ENCODE measurements at places on chromosomes 1 and 21. TPM values are rescaled to one million over a fixed set of nuclear protein-coding genes. Genes with fewer than 3 reads are reported as not detected.

Gene LCA5L
- not detected for total RNA-seq

Gene TP73
- total RNA-seq: 1.3 TPM

Gene CR2
- 0.26 TPM for total RNA-seq

Gene TSSK3
- total RNA-seq: 1.2 TPM

DNA sequence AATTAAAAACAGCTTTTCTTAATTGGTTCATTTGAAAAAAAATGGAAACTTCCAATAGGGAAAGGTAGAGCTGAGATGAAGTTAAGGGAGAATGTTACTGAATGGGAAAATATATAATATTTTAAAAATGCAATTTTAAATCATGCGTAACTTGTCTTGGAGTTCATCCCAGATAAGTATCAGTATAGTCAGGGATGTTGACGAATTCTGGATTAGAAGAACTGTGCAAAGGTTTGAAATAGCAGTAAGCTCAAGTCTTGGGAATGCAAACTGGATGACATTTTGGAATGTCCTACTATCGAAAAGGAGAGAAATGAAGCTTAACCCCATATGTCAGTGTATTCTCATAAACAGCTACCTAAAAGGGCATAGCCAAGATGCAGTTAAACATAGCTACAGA lies 4.0 kb upstream of the ST6GALNAC3 start:
- no peak overlapping the region for H3K4me3 ChIP-seq
- H3K4me1 ChIP-seq: peaks cover 9% of the 10 kb centered on the region
- no peaks in the 10 kb centered on the region for H3K36me3 ChIP-seq
- H3K27me3 ChIP-seq: peaks cover 8% of the 10 kb centered on the region
- H3K27ac ChIP-seq: no peak overlapping the region

DNA sequence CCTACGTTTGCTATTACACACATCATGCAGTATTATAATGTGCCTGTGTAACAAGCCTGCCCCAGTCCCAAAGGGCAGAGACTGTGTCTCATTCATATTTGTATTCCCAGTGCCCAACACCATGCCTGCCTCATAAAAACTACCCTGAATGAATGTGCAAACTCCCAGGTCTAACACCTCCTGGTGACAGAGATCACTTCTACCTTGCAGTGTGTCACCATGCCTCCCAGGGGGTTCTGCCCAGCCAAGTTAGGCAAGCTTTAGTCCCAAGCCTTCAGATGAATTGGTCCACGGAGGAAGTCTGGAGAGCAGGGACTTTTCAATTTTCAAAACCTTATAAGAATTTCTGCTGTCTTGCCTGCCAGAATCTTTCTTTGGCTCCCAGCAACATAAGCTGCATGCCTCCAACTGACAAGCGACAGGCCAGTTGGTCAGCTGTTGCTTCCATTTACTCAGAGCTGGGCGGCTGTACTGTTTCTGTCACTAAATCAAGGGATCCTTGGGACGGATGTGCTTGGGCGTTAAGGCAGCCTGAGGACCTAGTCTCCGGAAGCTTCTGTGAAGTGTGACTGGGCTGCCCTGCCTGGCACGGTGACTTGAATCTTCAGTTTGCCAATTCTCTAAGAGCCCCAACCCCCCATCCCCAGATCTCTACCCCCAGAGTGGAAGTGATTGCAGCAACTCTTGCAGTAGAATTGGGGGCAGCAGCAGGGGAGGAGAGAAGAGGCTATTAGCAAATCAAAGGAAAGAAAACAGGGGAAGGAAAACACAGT lies 1.2 kb downstream of the RXRG start:
- H3K27me3 ChIP-seq: peaks cover 26% of the 10 kb centered on the region
- no peak for DNase-seq
- H3K36me3 ChIP-seq: no peaks in the 10 kb centered on the region
- no peak overlapping the region for H3K4me3 ChIP-seq

DNA sequence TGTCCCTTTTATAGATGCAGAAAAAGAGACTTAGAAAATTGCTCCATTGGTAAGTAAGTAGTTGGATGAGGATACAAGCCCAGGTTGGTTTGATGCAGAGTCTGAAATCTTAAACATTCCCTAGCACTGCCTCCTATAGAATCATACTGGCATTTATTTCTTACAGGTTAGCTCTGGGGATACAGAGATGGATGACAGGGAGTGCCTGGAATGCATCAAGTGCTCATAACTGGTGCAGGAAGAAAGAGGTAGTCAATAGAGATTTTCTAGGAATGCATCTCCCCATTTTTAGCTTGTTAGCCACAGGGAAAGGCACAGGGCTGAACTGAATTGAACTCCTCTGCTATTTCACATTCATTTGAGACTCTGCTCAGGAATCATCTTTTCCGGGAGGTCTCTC lies 269.0 kb upstream of the USP24 start:
- H3K4me3 ChIP-seq: no peak overlapping the region
- no peaks in the 10 kb centered on the region for H3K36me3 ChIP-seq
- peaks cover 22% of the 10 kb centered on the region for H3K27me3 ChIP-seq
- no peaks in the 10 kb centered on the region for H3K4me1 ChIP-seq
- H3K27ac ChIP-seq: no peak overlapping the region

- no peaks in the 10 kb centered on the region for H3K4me1 ChIP-seq
- no peak for DNase-seq
- peaks cover 2% of the 10 kb centered on the region for H3K36me3 ChIP-seq
- H3K4me3 ChIP-seq: no peak overlapping the region
- H3K27ac ChIP-seq: no peak overlapping the region
These were observed 191.6 kb upstream of the ZC3H12A start for GRCh38 chr1:37282764-37283163.

DNA sequence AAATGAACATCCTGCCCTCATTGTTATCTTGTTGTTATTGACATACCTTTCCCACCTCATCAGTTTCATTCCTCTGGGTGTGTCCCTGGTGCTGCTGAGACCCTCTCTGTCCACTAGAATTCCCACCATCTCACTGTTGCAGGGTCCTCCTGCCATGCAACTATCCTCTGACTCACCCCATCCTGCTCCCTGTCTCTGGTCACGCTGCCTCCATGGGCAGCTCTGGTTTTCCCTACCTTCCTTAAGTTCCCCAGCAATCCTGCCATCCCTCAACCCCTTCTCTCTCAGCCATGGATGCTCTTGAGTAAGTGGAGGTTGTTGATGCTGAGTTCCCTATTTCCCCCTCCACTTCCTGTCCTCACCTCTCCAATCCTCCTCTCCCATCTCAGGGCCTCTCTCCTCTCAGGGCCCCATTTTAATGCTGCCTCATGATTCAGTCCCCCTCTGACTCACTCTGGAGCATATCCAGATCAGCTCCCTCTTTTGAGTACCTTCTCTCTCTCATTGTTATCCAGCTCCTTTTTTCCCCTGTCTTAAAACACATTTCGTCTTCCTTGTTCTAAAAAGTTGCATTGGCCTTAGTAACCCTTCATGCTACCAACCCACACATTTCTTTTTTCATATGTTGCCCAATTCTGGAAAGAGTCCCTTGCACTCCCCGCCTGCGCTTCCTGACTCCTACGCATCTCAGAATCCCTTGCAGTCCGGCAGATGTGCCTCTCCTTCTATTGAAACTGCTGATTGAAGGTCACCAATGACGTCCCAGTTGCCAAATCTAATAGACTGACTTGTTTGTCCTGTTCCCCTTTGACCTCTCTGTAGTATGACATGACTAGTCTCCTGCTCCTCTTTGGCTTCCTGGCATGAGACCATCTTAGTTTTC lies 92.0 kb downstream of the CNIH3 start:
- peaks cover 8% of the 10 kb centered on the region for H3K4me1 ChIP-seq
- no peaks in the 10 kb centered on the region for H3K27me3 ChIP-seq
- no peak for DNase-seq
- no peak overlapping the region for H3K27ac ChIP-seq

- peak overlapping the region; percentile 50 for H3K27ac ChIP-seq
- peak; percentile 80 for DNase-seq
- H3K27me3 ChIP-seq: peaks cover 7% of the 10 kb centered on the region
- peak overlapping the region; percentile 56 for H3K4me3 ChIP-seq
- no peaks in the 10 kb centered on the region for H3K36me3 ChIP-seq
- H3K4me1 ChIP-seq: peaks cover 26% of the 10 kb centered on the region
These were observed 5.5 kb downstream of the SMPDL3B start for GRCh38 chr1:27940297-27940696.

- H3K4me1 ChIP-seq: no peaks in the 10 kb centered on the region
- no peak for DNase-seq
- H3K36me3 ChIP-seq: peaks cover 2% of the 10 kb centered on the region
- H3K27ac ChIP-seq: no peak overlapping the region
- peaks cover 31% of the 10 kb centered on the region for H3K27me3 ChIP-seq
- no peak overlapping the region for H3K4me3 ChIP-seq
These were observed 87.9 kb upstream of the SERTAD4 start for GRCh38 chr1:210144736-210145135.

DNA sequence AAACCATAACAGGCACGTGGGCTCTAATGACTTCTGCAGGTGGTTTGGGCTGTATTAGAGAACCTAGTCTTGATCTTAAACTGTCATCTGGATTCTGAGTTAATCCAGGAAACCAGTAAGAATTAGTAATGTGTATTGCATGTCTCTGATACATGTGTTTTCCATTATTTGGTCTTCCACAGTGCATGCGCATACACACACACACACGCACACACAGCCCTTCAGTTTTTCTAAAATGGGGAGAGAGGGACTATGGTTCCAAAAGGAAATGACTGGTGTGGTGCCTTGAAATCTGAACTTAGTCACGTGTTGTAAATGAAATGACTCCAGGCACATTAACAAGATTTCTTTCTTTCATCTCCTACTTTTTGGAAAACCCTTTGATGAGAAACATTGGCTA lies 67.6 kb downstream of the OLFML2B start:
- no peaks in the 10 kb centered on the region for H3K27me3 ChIP-seq
- peaks cover 46% of the 10 kb centered on the region for H3K4me1 ChIP-seq
- peaks cover 9% of the 10 kb centered on the region for H3K36me3 ChIP-seq
- no peak for DNase-seq
- H3K27ac ChIP-seq: no peak overlapping the region

DNA sequence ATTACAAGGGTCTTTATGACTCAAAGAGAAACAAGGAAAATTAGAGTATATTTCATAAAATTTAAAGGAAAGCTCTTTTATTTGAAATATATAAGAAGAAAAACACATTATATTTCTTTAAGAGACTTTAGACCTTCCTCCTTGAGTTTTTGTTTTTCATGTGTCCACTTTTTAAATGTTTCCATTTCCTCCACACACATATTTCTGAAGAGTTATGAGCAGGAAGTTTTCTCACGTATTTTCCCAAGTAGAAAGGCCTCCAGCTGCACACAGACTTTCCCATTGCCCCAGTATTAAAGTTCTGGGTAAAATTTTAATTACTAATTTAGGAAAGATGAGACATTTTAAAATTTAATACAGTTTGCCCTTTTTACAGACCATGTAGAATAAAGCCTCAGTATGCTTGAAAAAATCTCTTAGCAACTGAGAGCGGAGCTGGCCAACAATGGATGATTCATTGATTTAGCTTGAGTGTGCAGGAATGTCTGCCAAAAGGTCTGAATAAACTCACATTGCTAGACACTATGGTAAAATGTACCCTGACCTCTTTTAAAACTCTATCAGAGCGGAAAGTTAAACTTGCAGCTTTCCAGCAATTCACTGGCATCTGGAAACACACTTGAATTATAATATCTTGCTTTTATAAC lies 57.9 kb downstream of the DDAH1 start:
- no peaks in the 10 kb centered on the region for H3K4me1 ChIP-seq
- no peaks in the 10 kb centered on the region for H3K36me3 ChIP-seq
- H3K4me3 ChIP-seq: no peak overlapping the region
- DNase-seq: no peak
- no peaks in the 10 kb centered on the region for H3K27me3 ChIP-seq
- H3K27ac ChIP-seq: no peak overlapping the region

All from activated T-cell treated with anti-CD3 and anti-CD28 coated beads, Interleukin-2, amount 50 U/mL, for 72 hours (primary cell).